ENCODE measurements at places on chromosomes 2 and 18. TPM values are rescaled to one million over a fixed set of nuclear protein-coding genes. Genes with fewer than 3 reads are reported as not detected.

The POTEC gene
- total RNA-seq, result not detected

GRCh38 chr18:75831960-75832359 is 404.5 kb upstream of the SMIM21 start:
- no peaks in the 10 kb centered on the region for H3K4me1 ChIP-seq
- no peak overlapping the region for H3K27ac ChIP-seq
- no peak overlapping the region for H3K4me3 ChIP-seq
- no peaks in the 10 kb centered on the region for H3K27me3 ChIP-seq

DNA sequence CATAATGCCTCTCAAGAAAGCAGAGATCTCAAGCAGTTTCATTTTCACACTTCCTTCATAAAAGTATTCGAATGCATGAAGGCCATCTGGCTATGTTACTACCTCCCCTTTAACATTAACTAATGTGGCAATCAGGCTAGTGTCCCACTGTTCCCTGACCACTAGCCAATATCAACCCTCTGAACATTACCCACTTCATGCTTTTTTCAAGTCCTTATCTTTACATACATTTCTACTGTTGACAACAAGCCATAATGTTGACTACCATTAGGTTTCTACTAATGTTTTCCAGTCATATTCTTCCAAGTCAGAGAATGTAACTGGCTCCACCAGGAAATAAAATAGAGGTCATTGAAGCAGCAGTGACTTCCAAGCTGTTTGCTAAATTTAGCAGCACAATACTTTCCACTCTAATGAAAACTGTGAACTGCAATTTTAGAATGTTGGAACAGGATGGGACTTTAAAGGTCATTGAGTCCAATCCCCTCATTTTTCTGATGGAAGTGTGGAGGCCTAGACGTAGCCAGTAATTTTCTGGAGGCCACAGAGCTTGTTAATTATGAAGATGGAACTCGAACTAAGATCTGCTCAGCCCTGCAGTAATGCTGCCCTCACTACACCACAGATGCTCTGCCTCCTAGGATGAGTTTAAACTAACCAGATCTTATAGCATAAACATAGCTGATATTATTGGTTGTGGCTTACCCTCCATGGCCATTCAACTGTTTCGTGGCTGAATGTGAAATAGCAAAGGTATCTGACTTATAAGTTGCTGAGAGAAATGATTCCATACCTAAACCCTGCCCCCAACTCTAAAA is 630 bp upstream of the PPP1R1C start:
- no peak overlapping the region for H3K27ac ChIP-seq
- no peaks in the 10 kb centered on the region for H3K27me3 ChIP-seq
- no peak overlapping the region for H3K4me3 ChIP-seq
- no peaks in the 10 kb centered on the region for H3K4me1 ChIP-seq

GRCh38 chr2:6927186-6927585 is 10.0 kb downstream of the RNF144A start:
- no peak overlapping the region for H3K27ac ChIP-seq
- no peaks in the 10 kb centered on the region for H3K4me1 ChIP-seq
- H3K36me3 ChIP-seq, result no peaks in the 10 kb centered on the region
- DNase-seq, result no peak
- H3K27me3 ChIP-seq, result no peaks in the 10 kb centered on the region

GRCh38 chr2:224347176-224348051 is 54.5 kb downstream of the FAM124B start:
- H3K27me3 ChIP-seq, result no peaks in the 10 kb centered on the region
- no peak overlapping the region for H3K4me3 ChIP-seq
- H3K27ac ChIP-seq, result no peak overlapping the region
- H3K36me3 ChIP-seq, result no peaks in the 10 kb centered on the region

The SKOR2 gene
- not detected for total RNA-seq

The POTEI gene
- 7.0 TPM for total RNA-seq

- H3K4me1 ChIP-seq, result no peaks in the 10 kb centered on the region
- H3K4me3 ChIP-seq, result no peak overlapping the region
- no peaks in the 10 kb centered on the region for H3K36me3 ChIP-seq
- no peaks in the 10 kb centered on the region for H3K27me3 ChIP-seq
Observed at GRCh38 chr2:1132328-1132969, 181.8 kb downstream of the SNTG2 start.

Data from Caco-2 (cell line).